ENCODE measurements at places on chromosomes 7 and 10.

DNA sequence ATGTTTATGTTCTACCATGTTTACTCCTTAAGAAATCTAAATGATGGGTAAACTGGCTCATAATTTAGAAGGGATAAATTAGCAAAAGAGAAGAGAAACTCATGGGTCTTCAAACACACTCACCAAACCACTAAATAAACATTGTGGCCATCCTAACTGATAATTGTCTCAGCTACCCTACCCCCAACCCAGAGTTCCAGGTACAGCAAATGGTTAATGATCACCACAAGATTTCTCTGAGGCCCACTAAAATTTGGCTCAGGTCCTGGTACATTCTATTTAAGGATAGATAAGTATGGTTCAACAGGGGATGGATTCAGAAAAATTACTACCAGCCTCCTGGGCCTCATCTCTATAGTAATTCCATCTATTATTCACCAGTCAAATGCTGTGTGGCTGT, 21.4 kb downstream of the SLC25A13 start:
- no peak for DNase-seq

DNA sequence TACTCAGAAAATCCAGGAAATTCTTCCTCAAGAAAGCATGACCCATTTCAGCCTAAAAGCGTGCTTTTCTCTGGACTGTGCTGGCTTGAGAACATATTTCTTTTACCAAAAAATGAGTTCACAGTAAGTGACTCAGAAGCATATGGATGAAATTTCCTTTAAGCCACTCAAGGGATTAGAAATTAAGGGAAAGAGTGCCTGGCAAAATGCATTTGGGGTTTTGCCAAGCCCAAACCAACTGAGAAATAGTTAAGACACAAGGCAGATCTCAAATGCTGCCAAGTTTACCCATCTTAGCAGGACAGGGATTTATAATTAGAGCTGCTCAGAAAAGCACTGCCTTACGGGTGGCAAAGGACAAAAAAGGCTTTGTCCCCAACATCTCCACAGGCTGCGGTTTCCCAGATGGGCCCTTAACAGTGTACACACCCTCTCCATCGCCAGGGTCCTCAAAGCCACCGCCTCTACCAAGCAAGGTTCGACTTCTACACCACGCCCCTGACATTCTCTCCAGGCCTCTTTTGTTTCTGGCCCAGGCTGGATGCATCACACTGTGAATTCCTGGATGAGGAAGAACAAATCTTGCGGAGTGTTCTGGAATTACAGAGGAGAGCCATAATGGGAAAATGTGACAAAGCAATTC, 30.1 kb upstream of the CDHR3 start:
- peak; percentile 99 for DNase-seq

DNA sequence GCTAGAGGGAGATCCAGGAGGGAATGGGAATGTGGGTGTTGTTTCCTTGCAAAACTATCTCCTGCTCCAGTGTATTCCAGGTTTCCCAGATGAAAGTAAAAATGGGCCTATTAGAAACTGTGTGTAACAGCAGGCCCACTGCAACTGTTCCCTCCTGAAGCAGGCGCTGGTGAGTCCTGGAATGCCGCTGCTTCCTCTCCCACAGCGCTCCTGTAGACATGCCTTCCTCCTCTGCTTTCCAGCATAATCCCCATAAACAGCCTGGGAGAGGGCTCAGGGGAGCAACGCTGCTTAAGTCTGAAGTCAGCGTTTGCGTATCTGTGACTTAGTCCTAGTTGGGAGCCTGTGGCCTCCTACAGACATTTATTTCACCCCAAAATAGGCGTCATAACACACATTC, 551.0 kb upstream of the FOXK1 start:
- no peak for DNase-seq

DNA sequence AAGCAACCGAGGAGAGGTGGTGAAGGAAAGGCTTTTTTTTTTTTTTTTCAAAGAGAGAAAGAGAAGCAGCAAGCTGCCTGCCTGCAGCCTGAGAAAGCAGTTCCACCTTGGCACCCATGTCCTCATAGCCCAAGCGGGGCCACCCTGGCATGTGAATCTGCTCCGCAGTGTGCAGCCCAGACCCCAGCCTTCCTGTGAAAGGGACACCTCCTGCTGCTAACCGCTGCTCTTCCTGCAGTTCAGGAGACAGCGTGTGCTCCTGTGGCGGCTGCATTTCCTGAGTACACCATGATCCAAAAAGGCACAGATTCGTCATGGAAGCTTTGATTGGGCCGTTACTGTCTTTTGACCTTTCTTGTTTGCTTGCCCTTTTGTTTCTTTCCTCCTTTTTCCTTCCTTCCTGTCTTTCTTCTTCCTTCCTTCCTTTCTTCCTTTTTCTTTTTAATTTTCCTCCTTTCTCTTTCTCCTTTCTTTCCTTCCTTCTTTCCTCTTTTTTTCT, 38.1 kb downstream of the IKZF1 start:
- no peak for DNase-seq

DNA sequence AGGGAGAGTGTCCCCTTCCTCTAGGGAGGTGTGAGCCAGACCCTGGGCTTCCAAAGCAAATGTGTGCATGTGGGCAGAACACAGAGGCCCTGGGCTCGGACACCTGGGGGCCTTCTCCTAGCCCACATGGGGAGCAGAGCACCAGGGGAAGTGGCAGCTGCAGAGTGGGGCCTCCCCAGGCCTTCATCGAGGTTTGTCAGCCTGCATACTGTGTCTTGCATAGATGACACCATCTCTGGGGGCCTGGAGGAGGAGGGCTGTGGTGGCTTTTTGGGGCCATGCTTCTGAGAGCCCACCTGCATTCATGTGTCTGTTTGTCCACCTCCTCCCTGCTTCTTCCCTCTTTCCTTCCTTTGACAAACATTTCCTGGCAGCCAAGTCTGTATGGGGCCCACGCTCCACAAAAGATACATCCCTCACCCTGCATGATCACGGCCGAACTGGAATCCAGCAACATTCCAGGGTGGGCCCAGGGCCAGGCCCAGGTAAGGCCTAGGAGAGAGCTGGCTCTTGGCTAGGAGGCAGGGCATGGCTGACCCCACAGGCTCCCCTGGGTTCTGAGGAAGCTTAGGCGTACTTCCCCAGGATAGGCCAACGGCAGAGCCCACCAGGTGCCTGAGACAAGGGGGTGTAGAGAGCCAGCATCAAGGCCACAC, 79.2 kb downstream of the ZMIZ1 start:
- DNase-seq = no peak

GRCh38 chr10:2914741-2915140, 152.6 kb upstream of the PFKP start:
- DNase-seq = no peak

- DNase-seq = no peak
These were observed 173.5 kb upstream of the FZD1 start for GRCh38 chr7:91090684-91091083.

- no peak for DNase-seq
These were observed 177.0 kb downstream of the SND1 start for GRCh38 chr7:127828843-127829500.

- DNase-seq = no peak
These were observed 158.0 kb downstream of the TRIL start for GRCh38 chr7:28800150-28800549.

GRCh38 chr10:74039561-74040145, 41.7 kb downstream of the VCL start:
- DNase-seq = peak; percentile 81

GRCh38 chr7:149415391-149416071, 45.3 kb downstream of the ZNF777 start:
- peak; percentile 13 for DNase-seq

GRCh38 chr7:32298408-32299132, 191.6 kb downstream of the LSM5 start:
- DNase-seq = no peak

GRCh38 chr10:109912335-109913281, 10.7 kb downstream of the XPNPEP1 start:
- DNase-seq = peak; percentile 79

GRCh38 chr7:87483131-87483530, 7.7 kb upstream of the ABCB4 start:
- DNase-seq = no peak

DNA sequence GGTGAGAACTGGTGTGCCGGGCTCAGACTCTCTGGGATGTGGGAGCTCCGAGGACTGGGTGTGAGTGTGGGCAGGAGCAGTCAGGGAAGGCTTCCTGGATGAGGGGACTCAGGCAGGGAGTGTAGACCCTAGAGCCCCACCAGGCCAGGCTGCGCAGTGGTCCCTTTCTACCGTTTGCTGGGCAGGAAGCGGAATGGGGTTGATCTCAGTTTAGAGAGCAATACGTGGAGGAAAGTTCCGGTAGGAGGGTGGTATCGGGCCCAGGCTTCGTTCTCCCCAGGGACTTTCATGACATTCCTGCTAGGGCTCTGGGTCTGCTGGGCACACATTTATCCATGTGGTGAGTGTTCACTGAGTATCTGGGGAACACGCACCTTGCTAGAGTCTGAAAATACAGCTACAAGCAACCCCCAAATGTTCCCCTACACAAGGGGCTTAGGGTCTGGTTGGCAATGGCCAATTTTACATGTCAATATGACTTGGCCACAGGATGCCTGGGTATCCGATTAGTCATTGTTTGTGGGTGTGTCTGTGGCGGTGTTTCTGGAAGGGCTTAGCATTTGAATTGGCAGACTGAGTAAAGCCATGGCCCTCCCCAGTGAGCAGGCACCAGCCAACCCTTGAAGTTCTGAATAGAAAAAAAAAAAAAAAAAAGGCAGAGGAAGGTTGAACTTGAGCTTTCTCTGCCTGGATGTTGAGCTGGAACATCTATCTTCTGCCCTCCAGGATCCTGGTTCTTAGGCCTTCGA, 20.8 kb downstream of the GHRHR start:
- peak; percentile 56 for DNase-seq

GRCh38 chr7:2017481-2017891, 215.3 kb downstream of the MAD1L1 start:
- DNase-seq = no peak

DNA sequence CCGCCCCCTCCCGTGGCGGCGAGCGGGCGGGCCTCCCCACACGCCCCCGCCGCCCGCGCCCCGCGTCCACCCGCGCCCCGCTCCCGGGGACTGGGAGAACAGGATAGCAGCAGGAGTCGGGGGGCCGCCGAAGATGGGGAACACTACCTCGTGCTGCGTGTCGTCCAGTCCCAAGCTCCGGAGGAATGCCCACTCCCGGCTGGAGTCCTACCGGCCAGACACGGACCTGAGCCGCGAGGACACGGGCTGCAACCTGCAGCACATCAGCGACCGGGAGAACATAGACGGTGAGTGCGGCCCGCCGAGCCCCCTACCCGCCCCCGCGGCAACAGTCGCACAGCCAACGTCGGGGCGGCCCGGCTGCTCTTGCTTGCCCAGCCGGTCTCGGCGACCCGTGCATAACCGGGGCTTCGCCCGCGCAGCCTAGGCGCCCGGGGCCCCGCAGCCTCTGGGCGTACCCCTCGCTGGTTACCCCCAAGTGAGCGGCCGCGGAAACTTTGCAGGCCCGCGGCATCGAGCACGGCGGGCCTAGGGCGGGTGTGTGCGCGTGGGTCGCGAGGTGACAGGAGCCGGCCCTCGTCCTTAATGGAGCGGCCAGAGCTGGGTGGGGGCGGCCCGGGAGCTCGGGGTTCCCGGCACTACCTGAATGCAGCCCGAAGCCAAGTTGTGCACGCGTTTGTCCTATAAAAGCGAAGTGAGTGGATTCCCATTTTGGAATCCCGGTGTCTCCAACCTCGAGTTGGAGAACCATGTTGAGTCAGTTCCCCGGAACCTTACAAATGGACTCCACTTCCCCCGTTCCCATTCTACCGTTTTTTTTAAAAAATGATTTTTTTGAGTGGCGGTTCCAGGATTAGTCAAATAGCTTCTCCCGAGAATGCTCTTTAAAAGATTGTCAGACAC, 863 bp downstream of the CCNY start:
- DNase-seq = no peak

DNA sequence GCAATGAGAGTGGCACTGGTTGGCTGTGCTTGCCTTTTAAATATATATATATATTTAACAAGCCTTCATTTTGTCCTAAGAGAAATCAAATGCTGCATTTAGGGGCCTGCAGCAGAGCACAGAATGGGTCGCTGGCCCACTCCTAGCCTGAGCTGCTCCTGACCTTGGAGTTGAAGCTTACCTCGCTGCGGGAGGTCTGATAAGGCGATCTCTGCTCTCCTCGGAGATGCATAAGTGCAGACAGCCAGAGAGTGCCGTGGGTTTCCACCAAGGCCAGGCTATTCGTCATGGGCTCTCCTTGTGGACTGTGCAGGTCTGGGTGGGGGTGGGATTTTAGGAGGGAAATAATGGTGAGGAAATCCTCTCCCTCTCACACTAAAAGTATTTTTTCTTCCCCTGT, 99.5 kb upstream of the IKZF1 start:
- DNase-seq = no peak

DNA sequence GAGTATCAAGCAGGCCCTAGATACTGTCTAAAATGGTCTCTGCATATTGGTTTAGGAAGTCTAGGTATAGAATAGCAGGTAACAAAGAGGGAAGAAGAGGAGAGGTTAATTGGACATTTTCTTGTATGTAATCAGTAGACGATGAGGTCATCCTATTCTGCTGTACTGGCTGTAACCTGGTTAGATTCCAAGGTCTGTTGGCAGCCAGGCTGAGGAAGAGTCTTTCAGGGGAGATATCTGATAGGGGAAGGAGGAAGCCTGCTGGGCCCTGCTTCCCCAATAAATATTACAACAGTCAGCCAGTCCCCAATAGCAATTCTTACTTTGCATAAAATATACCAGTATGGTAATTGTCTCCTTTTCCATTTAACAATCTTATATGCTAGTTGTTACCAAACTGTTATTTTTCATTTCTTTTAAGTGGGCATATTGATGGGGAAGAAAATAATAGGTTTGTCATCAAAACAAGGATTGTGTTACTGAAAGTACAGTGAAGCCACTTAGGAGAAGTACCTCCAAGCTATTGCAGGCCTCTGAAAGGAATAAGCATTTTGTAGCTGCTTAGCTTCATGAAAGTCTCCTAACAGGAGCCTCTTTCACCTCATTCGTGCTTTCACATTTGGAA, 186.4 kb downstream of the LRRC4 start:
- peak; percentile 42 for DNase-seq

- DNase-seq = peak; percentile 68
These were observed 27.3 kb upstream of the SAMD8 start for GRCh38 chr10:75083972-75084833.

DNA sequence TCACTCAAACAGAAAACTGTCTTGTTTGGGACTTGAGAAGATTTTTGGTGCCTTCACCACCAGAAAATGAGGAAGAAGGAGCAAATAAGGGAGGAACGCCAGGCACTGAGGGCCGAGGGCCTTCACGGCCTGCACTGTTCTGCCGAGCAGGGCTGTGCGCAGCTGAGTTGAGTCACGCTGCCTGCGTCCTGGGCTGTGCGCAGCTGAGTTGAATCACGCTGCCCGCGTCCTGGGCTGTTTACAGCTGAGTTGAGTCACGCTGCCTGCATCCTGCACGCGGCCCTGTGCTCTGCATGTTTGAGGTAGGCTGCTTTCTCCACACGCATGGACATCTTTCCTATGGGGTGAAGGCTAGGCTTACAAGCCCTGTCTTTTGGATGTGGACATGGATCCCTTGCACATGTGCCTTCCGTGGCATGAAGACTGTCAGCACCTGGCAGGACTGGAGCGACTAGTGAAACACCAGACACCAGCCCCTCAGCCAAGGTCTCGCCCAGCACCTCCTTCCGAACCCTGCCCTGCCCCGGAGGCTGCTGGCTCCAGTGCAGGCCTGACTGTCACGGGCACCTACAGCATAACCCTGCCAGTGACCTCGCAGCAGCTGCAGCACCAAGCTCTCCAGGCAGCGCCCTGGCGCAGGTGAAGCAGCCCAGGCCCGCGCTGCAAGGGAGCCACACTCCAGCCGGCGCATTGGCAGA, 96.7 kb downstream of the HTR5A start:
- DNase-seq = peak; percentile 94

Measured in AG10803 (cell line).